ENCODE measurements at places on chromosomes 5 and 9.

- DNase-seq = no peak
Observed at GRCh38 chr5:148842161-148842560, 15.8 kb downstream of the ADRB2 start.

- no peak for DNase-seq
Observed at GRCh38 chr5:111574311-111574710, 62.0 kb upstream of the STARD4 start.

DNA sequence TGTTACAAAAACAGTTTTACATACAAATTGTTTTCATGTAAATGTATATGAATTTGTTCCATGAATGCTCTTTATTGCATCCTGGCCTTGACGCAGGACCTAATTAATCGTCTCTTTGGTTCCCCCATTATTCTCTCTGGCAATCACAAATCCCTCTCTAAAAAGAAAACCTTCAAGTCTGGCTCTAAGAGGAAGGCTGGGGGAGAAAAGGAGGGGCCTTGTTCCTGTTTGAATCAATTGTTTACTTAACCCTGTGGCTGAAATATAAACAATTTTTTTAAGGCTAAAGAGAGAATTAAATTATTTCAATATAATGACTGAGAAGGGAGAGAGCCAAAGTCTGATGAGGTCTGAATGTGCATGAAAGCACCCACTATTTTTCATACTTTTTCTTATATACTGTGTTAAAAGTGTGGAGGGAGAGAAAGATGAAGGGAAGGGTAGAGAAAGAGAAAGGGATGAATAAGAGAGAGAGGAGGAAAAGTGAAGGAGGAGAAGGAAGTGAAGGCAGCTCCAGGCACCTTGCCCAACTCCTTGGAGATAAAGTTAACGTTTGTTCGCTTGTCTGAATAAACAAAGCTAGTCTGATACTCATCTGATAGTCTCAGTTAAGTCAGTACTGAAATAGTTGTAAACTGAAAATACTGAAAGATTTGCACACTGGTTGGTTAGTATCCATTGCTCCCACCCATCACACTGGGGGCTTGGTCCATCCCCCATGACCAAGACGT is 116.4 kb upstream of the SPDL1 start:
- no peak for DNase-seq

- no peak for DNase-seq
Observed at GRCh38 chr9:134897584-134898170, 17.1 kb downstream of the FCN2 start.

- no peak for DNase-seq
Observed at GRCh38 chr5:150779397-150780186, 1.0 kb downstream of the SMIM3 start.

GRCh38 chr5:119071561-119071995 is 691 bp downstream of the DMXL1 start:
- no peak for DNase-seq

DNA sequence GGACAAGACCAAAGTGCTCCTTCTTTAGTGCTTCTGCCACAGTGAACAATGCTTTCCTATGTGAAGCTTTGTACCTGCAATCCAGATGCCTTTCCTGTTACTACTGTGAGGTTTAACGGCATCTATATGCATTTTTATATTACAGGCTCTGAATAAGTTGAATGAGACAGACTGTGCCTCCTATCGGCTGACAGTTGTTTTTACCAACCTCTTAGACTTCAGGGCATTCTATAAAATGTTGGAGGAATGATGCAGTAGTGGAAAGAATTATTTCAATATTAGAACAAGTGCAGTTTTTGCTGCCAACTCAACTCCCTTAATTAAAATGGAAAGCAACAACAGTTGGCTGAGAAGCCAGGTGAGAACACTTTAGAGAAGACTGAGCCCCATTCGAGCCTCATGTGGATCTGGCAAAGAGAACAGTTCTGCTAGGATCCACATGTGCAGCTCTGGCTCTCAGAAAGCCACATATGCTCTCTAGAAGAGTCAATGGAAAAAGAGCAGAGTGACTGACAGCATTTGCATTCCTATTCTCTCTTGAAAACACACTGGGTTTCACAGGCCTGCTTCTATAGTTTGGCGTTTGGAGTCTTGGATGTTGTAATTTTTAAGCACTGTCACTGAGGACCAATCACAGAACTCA is 147.5 kb downstream of the LURAP1L start:
- no peak for DNase-seq

- no peak for DNase-seq
Observed at GRCh38 chr9:120783602-120784047, 9.6 kb downstream of the FBXW2 start.

DNA sequence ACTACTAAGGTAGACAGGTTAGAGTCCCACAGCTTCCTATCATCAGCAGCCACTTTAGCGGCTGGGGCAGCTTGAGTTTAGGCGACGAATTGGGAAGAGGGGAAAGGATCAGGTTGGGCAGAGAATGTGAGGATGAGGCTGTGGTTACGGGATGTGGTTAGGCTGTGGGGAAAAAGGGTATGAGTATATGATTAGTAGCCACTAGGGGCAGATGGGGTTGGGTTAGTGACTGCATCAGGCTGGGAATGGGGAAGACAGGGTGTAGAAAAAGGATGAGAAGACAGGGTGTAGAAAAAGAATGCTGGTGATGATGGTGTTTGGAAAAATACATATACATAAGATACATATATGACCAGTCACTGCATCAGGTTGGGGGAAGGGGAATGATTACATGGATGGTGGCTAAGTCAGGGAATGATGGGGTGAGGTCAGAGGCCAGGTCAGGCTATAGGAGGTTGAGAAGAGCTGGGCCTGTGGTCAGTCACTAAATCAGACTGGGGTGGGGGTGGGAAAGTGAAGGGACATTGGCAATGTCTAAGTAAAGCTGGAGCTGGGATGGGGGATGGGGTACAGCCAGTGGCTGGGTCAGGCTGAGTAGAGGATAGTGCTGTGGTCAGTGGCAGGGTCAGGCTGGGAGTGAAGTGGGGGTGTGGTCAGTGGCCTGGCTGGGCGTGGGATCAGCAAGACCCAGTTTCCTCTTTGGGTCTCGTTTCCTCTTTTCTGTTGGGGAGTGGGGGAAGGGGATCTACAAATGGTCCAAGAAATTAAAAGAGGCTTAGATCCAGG is 2.1 kb downstream of the TLN1 start:
- DNase-seq = peak; percentile 90

- DNase-seq = no peak
Observed at GRCh38 chr5:31706186-31706585, 67.3 kb downstream of the PDZD2 start.

- no peak for DNase-seq
Observed at GRCh38 chr5:43685252-43685950, 82.4 kb downstream of the NNT start.

DNA sequence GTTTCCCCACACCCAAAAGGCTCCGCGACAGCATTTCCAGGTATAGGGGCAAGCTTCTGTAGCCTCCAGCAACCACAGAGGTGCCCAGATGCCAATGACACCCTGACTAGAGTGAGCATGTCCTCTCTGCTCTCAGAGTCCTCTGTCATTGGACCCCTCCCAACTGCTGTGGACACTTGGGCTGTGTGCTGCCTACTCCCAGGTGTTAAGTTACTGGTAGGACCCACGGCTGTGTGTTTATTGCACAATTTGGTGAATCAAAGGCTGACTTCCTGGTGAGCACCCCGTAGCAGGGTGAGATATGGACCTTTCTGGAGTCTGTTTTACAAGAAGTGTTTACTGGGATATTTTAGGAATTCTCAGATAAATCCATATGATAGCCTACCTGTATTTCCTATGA is 36.0 kb downstream of the SH3GL2 start:
- no peak for DNase-seq

- no peak for DNase-seq
Observed at GRCh38 chr5:134209477-134210245, 16.2 kb downstream of the PPP2CA start.

DNA sequence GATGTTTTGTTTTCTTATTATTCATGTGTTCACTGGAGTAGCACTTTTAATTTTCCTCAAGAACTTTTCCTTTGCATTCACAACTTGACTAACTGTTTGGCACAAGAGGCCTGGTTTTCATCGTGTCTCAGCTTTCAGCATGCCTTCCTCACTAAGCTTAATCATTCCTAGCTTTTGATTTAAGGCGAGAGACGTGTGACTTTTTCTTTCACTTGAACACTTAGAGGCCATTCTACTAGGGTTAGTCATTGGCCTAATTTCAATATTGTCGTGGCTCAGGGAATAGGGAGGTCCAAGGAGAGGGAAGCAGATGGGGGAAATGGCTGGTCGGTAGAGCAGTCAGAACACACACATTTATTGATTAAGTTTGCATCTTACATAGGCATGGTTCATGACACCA is 94.0 kb downstream of the ZNF462 start:
- no peak for DNase-seq

- no peak for DNase-seq
Observed at GRCh38 chr5:1867114-1867814, 15.5 kb downstream of the IRX4 start.

DNA sequence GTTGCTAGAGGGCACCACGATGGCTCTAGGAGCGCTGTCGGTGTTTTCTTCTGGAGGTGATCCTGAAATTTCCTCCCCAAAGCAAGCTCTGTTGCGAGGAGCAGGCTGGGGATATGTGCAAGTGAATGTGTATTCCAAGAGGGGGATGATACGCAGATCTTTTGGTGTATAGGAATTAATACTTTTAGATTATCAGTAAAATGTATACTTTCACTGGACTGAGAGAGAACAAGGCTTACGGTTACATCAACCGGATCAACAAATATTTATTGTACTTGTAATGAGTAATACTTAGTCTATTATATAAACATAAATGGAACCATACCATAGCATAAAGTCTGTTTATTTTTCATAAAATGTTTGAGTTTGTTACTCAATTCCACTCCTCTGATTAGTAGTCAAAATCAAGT is 632 bp upstream of the PRKAA1 start:
- DNase-seq = no peak

- DNase-seq = no peak
Observed at GRCh38 chr9:104286799-104287198, 192.7 kb downstream of the SMC2 start.

DNA sequence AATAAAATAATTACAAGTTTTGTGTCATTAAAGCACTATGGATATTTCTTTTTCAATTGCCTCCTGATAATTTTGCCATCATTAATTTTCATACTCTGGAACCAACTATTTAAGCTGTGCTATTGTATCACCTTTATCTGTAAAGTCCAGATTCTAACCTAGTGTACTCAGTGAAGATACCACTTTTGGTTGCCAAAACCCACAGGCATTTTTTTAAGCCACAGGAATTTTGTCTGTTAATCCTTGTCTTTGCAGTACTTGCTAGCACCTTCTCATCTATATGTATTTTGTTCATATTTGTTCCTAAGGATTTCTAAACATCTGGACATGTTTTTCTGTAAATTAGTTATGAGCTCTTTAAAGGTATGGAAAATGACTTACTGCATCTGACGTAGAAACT is 481.4 kb upstream of the DAB2 start:
- no peak for DNase-seq

DNA sequence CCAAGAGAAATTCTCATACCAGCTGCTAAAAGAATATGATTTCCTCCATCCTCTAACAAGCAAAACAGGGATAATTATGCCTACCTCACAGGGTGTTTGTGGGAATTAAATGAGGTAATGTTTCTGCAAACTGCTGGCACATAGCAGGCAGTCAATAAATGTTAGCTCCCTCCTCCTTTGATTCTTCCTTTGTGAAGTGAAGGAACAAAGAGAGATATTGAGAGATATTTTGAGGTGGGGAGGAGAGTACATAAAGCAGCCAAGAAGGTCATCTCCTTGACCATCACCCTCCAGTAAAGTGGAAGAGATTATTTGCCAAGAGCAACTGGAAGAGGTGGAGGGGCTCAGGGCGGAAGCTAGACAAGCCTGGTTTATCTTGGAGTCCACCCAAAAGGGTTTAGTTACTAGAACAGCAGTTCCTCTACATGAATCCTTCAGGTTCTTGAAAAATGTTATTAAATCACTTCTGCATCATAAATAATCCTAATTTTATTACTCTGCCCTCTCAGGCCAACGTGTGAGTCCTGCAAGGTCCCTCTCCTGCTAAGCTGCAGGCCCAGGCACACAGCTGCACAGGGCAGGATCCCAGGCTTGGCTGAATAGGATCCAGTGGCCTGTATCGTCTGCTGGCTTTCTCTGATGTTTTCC is 35.0 kb upstream of the TLE1 start:
- no peak for DNase-seq

GRCh38 chr5:67032921-67033664 is 163.5 kb downstream of the CD180 start:
- DNase-seq = no peak

DNA sequence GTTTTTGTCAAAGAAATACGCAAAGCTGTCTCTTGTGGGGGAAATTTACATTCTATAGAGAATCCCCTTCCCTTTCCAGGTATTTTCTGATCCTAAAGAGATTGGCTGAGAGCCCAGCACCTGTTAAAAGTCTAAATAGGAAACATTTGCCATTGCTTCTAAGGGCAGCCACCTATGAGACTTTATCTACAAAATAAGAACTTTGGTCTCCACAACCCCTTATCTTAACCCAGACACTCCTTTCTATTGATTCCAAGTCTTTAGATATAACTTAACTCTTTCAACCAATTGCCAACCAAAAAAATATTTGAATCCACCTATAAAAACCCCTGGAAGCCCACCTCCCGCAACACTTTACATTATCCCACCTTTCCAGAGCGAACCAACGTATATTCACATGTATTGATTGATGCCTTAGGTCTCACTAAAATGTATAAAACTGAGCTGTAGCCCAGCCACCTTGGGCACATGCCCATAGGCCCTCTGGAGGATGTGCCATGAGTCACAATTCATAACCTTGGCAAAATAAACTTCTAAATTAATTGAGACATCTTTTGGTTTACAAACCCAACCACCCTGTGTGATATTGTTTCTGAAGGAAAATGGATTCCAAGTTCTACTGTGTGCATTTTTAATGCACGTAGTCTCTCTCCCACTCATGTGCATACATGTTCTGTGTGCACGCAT is 211.4 kb downstream of the GAS1 start:
- DNase-seq = no peak

GRCh38 chr5:777756-778161 is 6.8 kb downstream of the ZDHHC11B start:
- DNase-seq = no peak

- no peak for DNase-seq
Observed at GRCh38 chr9:126327006-126327713, 531 bp downstream of the MVB12B start.

DNA sequence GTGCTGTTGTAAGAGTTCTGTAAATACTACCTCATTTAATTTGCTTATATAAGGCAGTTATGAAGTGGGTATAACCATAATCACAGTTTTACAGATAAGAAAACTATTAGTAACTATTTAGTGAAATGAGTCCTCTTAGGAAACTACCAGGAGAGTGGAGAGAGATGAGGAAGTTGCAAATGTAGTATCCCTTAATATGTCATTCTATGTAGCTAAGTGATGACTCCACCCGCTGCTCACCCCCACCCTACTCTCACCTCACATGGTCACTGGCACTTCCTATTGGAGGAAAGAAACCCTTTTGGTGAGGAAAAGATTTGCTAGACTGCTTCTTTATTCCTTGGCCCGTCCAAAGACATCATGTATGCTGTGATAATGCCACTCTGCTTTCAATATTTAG is 241.8 kb upstream of the SLC24A2 start:
- DNase-seq = no peak

GRCh38 chr5:66796305-66797292 is 200.4 kb downstream of the MAST4 start:
- DNase-seq = no peak

GRCh38 chr5:38086777-38087176 is 171.6 kb upstream of the EGFLAM start:
- no peak for DNase-seq

- peak; percentile 21 for DNase-seq
Observed at GRCh38 chr5:73591102-73591695, 25.7 kb downstream of the UTP15 start.

Measured in CMK (cell line).